Stimulated activated CD8-positive, alpha-beta memory T cell treated with anti-CD3 and anti-CD28 coated beads, Interleukin-15, amount 100 ng/mL, for 4 hours (primary cell): ENCODE measurements at places on chromosomes 4 and X.

- no peak for DNase-seq
Observed at GRCh38 chr4:134024251-134024650, 177.3 kb downstream of the PABPC4L start.

DNA sequence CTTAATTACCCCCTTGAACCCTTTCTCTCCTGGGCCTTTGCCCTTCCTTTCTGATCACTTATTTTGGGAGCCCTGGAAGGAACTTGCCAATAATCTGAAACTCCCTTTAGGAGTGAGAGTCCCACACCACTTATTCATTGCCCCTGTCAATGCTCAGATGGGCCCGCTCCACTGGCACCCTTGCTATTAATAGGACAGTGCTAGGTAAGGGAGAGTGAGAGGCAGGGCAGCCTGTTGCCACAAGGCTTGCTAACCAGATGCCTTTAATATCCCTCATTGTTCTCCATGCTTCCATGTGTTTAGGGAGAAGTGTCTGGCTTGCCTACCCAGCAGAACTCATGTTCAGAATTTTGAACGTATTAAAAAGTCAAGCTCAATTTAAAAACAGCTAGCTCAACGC, 1.7 kb upstream of the NHS start:
- no peak for DNase-seq

GRCh38 chr4:143089291-143089690, 95.4 kb upstream of the USP38 start:
- no peak for DNase-seq

GRCh38 chr4:173012608-173013007, 156.0 kb upstream of the GALNT7 start:
- DNase-seq = no peak

DNA sequence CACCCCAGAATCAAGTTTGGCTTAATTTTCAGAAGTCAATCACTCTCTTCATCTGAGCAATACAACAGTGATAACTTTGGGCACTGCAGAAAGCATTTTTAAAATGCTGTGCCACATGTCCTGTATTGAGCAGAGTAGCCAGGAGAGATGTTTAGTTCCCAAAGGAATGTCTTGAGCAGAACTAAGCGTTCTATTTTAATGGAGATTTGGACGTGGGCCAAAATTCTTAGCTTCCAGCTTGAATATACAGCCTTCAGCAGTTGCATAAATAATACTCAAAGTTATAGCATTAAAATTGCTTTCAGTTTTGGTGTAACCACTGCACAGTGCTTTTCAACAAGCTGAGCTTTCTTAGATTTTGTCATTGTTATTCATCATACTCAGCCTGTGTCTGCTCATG, 679.2 kb downstream of the NLGN4X start:
- DNase-seq = no peak

DNA sequence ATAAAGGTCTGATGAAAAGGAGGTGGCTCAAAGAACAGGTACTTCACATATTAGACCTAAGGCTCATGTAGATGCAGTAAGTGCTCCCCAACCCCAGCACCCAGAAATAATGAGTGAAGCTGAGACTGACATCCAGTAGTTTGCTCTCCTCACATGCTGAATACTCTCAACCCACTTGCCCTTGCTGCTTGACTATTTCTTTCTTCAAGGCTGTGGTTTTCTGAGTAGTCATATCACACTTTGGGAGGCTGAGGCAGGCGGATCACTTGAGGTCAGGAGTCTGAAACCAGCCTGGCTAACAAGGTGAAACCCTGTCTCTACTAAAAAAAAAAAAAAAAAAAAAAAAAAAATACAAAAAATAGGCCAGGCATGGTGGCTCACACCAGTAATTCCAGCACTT, 51.5 kb upstream of the PRPS1 start:
- no peak for DNase-seq

DNA sequence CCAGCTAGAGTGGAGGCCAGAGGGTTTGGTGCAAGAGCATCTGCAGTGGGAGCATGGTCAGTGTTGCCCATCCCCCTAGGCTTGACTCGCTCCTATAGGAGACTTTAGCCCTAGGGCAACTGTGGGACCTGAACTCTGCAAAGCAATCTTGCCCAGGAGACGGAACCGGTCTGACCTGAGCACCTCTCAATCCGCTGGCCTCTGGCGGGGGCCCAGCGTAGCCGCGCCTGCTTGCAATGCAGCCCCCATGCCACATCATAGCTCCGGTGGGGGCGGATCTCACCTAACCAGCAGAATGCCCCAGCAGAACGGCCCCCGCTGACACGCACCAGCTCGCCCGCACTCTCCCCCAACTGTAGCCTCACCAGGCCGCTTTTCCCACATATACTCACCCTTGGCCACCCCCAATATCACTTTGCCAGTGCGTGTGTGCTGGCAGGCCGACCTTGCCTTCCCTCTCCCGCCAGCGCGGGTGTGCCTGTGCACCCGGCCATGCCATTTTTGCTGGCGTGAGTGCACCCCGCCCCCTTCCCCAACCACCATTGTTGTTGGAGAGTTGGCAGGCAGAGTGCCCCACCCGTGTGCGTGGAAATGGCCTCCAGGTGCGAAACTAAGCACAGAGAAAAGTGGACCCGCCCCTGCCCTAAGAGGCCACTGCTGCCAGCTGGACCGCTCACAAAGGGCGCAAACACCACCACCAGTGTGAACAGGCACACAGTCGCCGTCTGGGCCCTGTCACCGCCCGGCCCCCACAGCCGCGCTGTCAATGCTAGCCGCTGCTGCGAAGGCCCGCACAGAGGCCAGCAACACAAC, 5.8 kb downstream of the BEX4 start:
- DNase-seq = no peak

DNA sequence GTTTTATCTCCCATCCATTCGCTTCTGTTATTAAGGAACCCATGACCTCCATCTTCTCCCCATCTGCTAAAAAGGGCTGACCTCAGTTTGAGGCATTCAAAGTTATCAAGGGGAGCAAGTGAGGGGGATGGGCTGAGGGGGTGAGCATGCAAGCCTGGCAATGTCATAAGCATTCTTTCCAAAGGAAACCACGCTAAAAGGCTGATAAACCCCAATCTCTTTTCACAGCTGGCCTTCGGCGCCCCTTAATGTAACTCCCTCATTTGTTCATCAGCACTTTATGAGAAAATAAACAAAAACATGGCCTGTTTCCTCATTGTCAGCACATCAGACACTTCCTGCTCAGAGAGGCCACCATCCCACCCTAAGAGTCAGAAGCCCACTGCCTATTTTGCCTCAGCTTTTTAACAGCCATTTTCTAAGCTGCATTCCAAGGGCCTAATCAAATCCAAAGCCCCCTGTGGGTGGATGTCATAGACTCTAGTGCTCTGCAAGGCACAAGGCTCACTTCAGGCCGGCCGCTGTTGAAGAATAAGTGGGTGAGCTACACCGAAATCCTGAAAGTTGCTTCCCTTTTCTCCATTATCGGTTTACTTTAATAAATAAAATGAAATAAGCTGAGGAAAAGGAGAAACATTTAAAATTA, 92.0 kb upstream of the SRD5A3 start:
- DNase-seq = no peak

DNA sequence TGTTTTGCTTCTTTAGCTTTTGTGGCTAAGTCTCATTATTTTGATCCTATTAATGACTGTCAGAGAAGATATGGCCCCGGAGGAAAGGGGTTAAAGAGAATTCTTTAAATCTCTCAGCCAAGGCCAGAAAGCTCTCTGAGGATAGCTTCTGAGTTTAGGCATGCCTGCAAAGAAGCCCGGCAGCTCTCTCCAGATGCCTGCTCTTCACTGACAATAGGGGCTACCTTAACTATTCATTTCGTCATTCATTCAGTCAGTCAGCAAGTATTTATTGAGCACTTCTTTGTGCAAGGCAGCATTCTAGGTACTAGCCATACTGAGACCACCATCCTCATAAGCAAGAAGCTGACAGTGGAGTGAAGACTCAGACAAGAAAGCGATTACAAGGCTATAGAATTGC, 34.0 kb upstream of the BMP15 start:
- no peak for DNase-seq

GRCh38 chr4:139789096-139789654, 123.6 kb downstream of the MGST2 start:
- DNase-seq = no peak

DNA sequence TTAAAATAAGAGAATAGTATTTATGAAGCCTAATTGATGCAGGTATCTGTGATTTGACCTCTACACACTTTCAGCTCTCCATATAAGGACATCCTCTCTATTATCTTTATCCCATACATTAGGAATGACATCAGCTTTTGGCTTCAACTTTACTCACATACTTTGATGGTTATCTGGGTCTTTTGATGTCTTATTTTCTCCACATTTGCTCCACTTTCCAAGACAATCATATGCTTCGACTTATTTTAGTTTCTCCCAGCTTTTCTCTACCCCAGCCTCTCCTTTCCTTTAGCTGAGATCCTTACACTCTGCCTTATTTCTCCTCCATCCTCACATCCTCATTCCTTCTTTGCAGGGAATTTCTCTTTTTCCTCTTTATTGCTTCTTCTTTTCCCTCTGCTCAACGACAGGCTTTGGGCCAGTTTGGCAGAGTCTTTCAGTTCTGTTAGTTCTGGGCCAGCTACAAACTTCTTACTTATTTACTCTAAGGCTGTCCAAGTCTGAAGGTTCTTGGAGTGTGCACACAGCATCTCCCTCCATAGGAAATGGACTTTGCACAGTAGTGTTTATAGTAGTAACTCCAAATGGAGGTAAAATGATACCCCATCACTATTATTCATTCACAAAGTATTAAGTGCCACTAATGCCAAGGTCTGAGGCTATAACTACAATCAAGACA, 50.5 kb downstream of the SLC4A4 start:
- DNase-seq = no peak

- DNase-seq = no peak
Observed at GRCh38 chrX:66544181-66544580, 94.7 kb downstream of the EDA2R start.

DNA sequence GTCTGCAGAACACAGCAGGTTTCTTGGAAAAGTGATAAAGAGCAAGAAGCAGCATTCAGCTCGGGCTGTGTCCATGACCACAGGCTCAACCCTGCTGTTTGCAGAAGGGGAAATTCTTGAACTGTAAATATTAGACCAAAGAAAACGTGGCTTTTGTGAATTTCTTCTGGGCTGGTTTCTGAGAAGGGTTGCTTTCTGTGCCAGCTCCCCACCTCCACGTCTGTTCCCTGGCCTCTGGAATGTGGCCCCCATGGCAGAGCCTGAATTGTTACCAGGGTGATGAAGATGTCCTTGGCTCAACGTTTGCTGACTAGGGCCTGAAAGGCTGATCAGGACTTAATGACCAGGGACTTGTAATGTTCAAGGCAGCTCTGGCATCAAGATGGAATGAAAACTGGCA, 116.0 kb downstream of the CPEB2 start:
- DNase-seq = no peak

- no peak for DNase-seq
Observed at GRCh38 chr4:87077914-87078585, 142.4 kb downstream of the KLHL8 start.

GRCh38 chr4:57865264-57865663, 755.1 kb upstream of the IGFBP7 start:
- no peak for DNase-seq

DNA sequence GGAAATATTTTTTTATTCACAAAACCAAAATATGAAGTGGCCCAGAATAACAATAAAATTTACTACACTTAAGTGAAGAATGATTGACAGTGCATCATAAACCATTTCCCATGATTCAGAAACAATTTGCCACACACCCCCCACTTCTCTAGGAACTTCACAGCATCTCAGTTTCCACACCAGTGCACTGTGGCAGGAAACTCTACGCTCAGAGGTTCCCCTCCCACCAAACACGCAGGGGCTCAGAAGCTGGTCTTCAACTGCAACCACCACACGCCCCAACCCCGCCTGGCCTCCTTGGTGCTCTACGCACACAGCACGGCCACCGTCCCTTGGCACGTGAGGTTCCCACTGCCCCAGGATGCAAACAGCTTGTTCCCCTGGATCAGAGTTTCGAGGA, 63.7 kb downstream of the ZFYVE28 start:
- no peak for DNase-seq

- DNase-seq = no peak
Observed at GRCh38 chr4:110620691-110621327, 2.1 kb downstream of the PITX2 start.

GRCh38 chr4:156495091-156495490, 476.5 kb downstream of the PDGFC start:
- DNase-seq = no peak

GRCh38 chr4:54669831-54670230, 12.1 kb downstream of the KIT start:
- DNase-seq = no peak

- DNase-seq = no peak
Observed at GRCh38 chrX:104359124-104359523, 104.4 kb upstream of the ESX1 start.

DNA sequence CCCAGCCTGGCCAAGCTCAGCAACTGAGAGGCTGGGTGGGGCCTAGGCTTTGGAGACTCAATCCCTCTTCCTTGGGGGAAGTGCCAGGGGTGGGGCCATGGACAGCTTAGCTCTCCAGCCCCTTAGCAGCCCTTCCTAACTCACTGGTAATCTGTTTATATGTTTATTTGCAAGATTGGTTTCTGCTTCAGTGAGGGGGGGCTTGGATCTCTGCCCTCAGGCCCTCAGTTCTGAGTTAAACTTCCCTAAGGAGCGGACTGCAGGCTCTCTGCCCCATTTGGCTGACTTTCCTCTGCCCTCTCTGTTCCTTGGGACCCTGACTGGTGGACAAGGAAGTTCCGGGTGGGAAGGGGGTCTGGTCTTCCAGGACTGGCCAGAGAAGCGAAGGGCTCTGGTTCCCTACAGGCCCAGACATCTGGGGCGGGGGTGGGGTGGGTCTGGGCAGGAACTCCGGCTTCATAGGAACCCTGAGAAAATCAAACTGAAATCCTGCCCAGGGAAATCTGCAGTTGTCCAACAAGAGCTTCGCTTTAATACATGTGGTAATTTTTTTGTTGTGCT, 51.4 kb downstream of the NALF2 start:
- no peak for DNase-seq

DNA sequence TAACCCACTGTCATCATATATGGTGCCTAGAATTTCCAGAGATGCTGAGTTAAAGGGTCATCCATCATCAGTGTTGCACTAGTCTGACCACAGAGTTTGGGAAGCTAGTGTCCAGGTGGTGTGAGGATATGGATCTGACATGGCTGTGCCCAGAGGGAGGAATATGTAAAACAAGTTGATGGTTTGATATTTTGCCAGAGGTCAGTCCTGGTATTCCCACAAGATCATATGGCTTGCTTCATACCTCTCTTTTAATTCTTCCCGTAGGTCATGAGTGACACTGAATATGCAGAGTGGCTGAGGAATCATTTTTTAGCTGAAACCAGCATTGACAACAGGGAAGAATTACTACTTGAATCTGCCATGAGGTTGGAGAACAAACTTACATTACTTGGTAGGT, 75.6 kb downstream of the ATP10D start:
- no peak for DNase-seq

DNA sequence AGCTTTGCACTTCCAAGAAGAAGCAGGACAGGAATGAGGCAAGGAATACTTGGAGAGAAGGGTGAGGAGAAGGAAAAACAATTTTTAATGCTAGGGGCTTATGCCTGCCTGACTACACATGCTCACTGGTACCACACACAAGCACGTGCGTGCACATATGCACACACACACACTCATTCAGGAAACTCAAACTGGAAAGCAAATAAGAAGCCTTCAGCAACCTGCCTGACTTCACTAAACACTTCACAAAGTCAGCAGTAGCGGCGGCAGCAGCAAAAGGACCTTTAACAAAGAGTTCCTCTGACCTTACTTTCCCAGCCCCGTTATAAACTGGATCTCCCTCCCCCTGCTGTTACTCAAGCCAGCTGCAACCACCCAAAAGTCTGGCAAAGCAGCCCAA, 3.3 kb downstream of the ZDHHC9 start:
- no peak for DNase-seq
